HEK293T (cell line): ENCODE measurements at places on chromosomes 12 and 14.

DNA sequence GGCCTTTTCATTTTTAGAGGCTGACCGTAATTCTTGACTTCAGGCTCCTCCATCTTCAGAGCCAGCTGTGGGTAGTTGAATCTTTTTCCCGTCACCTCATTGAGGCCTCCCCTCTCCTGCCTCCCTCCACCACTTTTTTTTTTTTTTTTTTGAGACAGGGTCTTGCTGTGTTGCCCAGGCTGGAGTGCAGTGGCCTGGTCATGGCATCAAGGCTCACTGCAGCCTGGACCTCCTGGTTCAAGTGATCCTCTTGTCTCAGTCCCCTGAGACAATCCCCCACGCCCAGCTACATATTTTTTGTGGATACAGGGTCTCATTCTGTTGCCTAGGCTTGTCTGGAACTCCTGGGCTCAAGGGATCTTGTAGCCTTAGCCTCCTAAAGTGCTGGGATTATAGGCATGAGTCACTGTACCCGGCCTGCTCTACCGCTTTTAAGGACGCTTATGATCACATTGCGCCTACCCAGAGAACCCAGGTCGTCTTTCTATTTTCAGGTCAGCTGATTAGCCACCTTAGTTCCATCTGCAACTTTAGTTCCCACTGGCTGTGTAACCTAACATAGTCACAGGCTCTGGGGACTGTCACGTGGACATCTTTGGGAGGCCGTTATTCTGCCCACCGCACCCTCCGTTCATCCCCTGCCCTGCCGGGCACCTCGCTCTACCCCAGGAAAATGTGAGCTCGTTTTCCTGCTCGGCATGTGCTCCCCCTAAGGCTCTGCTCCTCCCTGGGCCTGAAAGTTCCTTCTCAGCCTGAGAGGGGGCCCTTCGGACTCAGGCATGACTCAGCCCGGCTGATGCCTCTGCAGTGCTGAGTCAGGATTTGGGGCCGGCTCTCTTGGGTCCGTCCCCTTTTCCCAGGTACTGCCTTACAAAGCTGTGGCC lies 13.4 kb downstream of the TNFAIP2 start:
- no peak for DNase-seq

GRCh38 chr12:94566345-94566744 lies 84.0 kb downstream of the TMCC3 start:
- DNase-seq = no peak

- DNase-seq = peak; percentile 49
Measured at GRCh38 chr12:92408072-92408900, 262.6 kb upstream of the BTG1 start.

DNA sequence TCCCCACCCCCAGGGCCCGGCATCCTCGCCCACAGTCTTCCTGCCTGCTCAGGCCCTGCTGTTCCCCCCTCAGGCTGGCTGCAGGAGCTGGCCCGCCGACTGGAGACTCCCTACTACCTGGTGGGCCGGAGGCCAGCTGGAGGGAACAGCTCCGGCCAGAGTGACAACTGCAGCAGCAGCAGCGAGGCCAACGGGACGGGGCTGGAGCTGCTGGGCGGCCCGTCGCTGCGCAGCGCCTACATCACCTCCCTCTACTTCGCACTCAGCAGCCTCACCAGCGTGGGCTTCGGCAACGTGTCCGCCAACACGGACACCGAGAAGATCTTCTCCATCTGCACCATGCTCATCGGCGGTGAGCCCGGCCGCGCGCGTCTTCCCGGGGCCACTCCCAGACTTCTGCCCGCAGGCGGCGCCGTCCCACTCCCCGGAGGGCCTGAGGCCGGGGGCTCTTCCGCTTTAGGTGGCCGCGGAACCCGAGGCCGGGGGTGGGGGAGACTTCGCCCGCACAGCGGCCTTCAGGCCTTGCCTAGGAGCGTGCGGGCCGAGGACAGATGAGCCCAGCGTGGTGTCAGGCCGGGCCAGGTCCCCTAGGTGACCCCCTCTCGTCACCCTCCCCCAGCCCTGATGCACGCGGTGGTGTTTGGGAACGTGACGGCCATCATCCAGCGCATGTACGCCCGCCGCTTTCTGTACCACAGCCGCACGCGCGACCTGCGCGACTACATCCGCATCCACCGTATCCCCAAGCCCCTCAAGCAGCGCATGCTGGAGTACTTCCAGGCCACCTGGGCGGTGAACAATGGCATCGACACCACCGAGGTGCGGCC lies 10.2 kb downstream of the KCNH3 start:
- no peak for DNase-seq

DNA sequence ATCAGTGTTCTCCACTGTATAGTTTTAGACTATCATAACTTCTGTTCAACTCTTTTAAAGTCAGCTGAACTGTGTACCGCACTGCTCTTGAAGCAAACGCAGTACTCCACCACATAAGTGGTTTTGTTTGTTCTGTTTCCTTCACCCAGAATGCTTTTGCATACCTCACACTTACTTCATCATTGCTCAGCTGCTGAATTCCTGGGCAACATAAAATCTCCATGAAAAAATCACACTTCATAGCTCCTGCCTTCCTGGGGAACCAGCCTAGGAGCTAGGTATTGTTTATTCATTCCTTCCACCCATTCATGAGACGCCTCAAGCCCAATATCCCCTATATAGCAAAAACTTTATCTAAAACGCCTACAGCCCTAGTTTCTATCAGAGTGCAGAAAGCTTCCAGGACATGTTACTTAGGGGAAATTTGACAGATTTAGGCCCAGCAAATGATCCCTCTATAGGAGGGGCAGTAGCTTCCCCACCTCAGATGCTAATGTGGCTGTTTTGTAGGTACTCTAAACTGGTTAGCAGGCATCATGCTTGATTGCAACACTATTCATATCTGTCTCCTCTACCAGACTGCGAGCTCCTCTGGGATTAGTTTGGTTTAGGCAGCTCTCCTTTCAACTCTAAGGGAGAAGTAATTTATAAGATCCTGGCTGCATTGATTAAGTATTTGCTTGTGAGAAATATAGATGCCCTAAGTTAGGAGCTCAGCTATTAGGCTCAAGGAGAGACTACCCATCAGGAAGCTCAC lies 44.5 kb downstream of the LRRC9 start:
- no peak for DNase-seq

DNA sequence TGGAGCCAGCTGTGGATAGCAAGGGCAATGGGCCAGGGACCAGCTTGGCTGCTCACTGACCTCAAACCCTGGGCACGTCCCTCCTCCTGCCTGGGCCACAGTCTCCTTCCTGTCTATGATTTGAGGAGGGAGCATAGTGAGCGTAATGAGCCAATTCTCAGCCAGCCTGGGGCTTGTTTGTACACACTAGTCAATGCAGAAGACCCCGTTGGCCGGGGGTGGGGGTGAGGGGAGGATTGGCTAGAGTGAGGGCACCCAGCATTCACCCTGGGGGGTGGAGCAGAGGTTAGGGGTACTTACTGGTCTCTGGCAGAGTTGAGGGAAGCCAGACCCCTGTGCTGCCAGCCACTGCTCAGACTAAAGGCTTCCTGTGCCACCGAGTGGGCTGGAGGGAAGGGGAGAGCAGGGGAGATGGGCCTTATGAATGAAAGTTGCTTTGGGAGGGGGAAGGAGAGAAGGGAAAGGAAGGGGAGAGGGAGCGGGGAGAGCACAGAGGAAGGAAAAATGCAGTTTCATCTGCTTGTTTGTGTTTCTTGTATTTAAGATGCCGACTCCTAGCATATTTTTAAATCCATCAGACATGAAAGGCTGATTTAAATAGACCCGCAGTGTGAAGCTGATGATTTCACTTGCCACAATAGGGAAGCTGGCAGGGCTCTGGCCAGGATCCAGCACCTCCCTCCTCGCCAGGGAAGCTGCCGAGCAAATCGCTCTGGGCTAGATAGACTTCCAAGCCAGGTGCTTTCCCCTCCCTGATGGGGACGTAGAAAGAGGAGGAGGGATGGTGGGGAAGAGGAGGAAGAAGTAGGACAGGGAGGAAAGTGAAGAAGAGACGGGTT lies 114.0 kb downstream of the PRMT8 start:
- DNase-seq = no peak

- no peak for DNase-seq
Measured at GRCh38 chr12:94262228-94263010, 114.0 kb downstream of the PLXNC1 start.

DNA sequence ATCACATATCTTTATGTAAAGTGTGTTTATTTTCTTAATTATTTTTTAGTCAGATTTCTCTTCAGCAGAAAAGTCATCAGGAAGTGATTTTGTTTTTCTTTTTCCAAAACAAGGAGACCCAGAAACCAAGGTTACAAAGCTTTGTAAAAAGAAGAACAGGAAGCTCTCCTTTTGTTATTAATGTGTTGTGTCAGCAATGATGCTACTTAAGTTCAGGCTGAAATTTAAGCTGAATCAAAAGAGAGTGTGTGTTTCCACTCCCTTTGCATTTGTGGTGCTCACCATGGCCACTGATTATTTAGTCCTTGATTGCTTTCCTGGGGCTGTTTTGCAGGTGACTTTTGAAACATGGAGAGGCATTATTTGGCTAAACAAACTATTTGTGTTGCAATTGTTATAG lies 155.3 kb upstream of the ATP2B1 start:
- no peak for DNase-seq

- no peak for DNase-seq
Measured at GRCh38 chr14:55600784-55601561, 21.0 kb downstream of the KTN1 start.

DNA sequence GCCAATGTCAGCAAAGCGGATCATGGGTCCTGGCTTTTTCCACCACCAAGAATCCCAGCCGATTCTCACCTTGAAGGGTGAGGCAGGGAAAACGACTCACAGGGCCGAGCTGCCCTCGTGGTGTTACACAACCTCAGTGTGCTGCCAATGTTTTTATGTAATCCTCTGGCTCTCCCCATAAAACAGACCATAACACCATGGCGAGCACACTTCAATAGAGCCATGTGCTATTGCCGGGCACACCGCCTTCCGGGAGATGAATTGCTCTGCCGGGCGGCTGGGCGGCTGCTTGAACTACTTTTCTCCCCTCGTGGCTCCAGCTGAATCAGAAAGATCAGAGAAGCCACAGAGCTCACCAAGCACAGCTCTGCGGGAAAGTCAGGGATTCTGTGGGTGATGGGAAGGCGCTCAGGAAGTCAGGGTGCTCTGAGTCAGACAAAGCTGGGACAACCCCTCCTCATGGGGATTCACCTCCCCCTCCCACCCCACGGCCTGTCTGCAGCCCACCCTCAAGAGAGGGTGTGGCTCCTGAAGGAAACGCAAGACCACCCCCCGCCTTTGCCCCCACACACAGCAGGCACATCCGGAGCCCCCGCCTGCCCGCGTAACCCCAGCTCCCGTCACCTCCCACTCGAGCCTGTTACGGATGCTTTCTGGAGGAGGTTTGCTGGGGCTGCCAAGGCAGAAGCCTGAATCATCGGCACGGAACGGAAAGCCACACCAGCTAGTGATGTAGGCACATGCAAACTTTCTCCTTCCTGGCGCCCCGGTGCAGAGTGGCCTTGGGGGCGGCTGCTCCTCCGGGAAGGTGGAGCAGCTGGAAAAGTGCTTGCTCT lies 1.8 kb downstream of the GALNT9 start:
- DNase-seq = no peak

DNA sequence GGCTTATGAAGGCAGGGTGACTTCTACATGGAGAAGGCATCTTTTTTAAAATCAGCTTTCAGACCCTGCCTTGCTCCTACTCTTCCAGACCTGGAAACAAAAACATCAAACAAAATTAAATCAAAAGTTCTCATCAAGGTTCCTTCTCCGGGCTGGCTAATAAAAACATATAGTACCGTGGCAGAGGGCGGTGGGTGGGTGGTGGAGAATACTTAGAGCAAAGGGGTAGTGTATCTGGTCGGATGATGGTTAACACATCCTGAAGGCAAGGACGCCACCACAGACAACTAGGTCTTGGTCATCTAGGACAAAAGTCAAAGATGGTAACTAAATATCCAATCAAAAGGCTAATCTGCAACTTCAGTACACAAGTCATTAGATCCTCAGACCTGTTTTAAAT lies 1.8 kb downstream of the DAD1 start:
- DNase-seq = no peak

- DNase-seq = no peak
Measured at GRCh38 chr12:14057895-14058294, 76.5 kb upstream of the GRIN2B start.

- no peak for DNase-seq
Measured at GRCh38 chr12:120466560-120467315, 2.8 kb downstream of the SRSF9 start.

DNA sequence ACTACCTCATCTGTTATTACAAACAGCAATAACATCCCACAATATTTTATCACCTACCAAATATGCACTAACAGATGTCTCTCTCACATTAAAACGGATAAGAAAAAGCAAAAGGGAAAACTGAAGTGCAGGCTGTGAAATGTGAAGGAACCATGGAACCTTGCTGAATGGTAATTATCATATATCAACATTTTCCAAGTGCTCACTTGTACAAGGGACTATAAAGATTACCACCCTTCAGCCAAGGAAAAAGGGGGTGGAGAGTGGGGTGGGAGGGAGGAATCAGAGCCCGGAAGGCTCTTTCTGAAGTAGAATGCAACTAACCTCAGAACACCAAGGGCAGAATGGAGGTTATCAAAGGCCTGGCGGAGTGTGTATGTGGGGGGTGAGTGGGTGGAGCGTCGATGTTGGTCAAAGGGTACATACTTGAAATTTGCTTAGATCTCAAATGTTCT lies 1.2 kb downstream of the SNX6 start:
- peak; percentile 45 for DNase-seq

- no peak for DNase-seq
Measured at GRCh38 chr12:104315326-104316224, 12.0 kb downstream of the EID3 start.

DNA sequence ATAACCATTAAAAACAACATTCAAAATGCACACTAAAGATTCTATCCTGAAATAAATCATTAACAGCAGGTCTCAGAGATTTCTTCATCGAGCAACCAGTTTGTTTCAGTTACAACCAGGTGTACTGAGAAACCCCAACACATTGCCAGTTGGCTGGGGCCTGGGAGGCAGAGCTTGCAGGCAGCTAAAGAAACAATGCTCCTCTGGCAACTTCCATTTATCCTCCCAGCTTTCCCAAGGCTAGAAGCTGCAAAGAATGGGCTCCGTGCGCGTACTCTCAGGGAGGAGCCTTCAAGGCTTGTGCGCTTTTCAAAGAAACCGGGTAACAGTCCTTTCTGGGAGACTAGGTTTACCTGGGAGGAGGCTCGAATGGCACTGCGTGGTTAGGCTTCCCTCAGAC lies 181.6 kb downstream of the MSRB3 start:
- no peak for DNase-seq

DNA sequence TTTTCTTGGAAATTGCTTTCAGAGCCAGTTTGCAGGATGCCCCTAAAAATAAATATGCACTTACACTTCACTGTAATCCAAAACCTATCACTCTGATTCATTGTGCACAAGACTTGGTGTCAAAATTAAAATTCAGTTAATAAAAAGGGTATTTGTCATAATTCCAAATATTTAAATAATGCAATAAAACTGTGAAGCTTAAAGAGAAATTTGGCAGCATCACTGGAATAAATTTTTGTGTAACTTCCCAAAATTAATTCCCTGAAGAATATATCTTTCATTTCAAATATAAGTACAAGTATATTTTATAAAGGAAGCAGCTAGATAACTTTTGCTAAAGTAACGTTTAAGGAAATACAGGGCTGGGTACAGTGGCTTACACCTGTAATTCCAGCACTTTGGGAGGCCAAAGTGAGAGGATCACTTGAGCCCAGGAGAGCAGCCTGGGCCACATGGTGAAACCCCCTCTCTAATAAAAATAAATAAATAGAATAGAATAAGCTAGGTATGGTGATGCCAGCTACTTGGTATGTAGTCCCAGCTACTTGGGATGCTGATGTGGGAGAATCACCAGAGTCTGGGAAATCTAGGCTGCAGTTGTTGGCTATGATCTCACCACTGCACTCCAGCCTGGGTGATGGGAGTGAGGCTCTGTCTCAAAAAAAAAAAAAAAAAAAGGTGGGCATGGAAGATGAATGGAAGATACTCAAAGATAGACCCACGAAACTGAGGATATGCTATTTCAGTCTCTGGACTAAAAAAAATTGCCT lies 233.8 kb downstream of the FBXL14 start:
- DNase-seq = no peak
